Activated CD4-positive, alpha-beta memory T cell treated with anti-CD3 and anti-CD28 coated beads for 36 hours (primary cell): ENCODE measurements at places on chromosomes 11 and 22.

DNA sequence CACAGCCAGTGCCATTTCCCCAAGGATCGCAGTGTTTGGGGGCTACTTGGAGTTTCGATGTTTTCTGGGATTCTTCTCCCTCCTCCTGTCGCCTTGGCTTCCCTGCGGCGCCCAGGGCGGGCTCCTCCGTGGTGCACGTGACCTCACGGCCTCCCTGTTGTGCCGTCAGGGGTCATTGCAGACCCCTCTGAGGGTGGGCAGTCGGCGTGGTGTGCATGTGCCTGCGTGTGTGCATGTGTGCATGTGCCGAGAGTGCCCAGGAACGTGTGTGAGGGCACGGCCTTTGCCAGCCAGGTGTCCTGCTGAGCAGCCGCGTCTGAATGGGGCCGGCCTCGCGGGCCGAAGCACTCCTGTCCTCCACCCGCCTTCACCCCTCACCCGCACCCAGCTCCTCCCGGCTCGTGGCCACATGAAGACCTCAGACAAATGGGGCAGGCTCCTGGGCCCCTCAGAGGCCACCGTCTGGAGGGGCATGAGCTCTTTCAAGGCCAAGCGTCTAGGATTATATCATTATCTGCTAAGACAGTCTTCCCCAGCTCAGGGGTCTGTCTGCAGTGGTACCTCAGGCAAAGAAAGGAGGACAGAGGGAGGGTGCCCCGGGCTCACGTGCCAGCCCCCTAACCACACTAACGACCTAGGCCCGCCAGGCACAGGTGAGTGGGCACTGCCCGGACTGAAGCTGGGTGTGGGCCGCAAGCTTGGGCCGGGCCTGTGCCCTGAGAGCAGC is 9.4 kb upstream of the MRPL23 start:
- no peaks in the 10 kb centered on the region for H3K27me3 ChIP-seq
- no peak for DNase-seq
- H3K4me1 ChIP-seq: peaks cover 4% of the 10 kb centered on the region
- H3K4me3 ChIP-seq: no peak overlapping the region
- no peak overlapping the region for H3K27ac ChIP-seq

GRCh38 chr11:131763193-131763890 is 392.9 kb downstream of the NTM start:
- H3K36me3 ChIP-seq: no peaks in the 10 kb centered on the region
- H3K27me3 ChIP-seq: no peaks in the 10 kb centered on the region
- no peak overlapping the region for H3K4me3 ChIP-seq
- no peak overlapping the region for H3K27ac ChIP-seq

DNA sequence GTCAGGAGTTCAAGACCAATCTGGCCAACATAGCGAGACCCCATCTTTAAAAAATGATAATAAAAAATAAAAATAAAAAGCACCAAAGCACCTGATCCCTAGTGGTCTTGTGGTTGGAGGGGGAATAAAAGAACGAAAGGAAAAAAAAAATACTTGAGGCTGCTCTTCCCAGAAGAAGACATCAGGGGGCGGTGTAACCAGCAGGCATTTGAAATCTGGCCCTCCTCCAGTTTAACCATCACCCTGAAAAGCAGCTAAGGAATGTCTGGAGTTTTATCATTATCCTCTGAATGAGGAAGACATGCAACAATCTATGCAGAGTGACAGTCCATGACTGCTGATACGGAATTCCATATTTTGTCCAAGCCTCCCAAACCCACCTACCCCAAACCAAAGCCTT is 5.6 kb upstream of the KCTD17 start:
- no peaks in the 10 kb centered on the region for H3K36me3 ChIP-seq
- no peaks in the 10 kb centered on the region for H3K27me3 ChIP-seq
- no peak overlapping the region for H3K4me3 ChIP-seq
- DNase-seq: peak; percentile 35

DNA sequence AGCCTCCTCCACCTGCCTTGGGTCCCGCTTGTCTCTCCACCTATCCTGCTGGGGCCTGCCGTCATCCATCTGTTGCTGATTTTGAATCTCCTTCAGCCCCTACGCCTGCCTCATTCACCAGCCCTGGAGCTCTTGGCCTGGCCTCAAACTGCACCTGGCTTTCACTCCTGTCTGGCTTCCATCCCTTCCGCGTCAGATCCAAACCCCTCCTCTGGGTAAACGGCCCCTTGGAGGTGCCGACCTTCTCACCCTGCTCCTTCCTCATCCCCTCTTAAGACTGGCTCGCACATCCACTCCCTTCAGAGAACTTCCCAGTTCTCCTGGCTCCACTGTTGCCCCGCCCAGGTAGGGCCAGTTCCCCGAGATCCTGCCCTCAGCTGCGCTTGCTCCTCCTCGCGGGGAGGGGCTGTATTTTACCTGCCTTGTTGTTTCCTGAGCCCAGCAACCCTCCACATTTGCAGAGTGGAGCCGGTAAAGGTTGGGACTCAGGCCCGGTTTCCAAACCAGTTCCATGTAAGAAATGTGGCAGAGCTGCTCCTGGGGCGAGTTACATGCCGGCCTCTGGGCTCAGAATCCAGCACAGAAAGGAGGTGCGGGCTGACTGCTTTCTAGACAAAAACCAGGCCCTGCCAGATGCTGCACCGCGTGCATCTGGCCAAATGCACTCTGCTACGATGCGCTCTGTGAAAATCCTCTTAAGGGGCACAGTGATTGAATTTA is 13.9 kb upstream of the SHANK2 start:
- no peak for DNase-seq
- no peaks in the 10 kb centered on the region for H3K4me1 ChIP-seq
- no peaks in the 10 kb centered on the region for H3K36me3 ChIP-seq
- no peak overlapping the region for H3K27ac ChIP-seq

DNA sequence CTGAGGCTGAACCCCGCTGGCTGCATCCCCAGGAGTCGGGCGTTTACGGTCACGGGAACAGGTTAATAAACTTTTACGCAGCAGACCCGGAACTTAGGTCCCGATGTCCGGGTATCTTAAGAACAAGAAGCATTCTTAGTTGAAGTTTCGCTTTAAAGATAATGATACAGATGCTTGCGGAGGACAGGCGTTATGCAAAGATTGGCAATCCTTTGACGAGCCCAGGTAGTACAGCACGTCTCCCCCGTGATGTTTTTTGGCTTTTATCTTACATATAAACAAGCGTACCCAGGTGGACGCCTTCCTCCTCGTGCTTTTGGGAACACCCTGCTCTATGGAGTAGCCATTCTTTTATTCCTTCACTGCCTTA is 871 bp upstream of the TOLLIP start:
- peak overlapping the region; percentile 87 for H3K27ac ChIP-seq
- no peaks in the 10 kb centered on the region for H3K36me3 ChIP-seq
- peak overlapping the region; percentile 76 for H3K4me3 ChIP-seq
- peaks cover 37% of the 10 kb centered on the region for H3K4me1 ChIP-seq
- no peaks in the 10 kb centered on the region for H3K27me3 ChIP-seq

DNA sequence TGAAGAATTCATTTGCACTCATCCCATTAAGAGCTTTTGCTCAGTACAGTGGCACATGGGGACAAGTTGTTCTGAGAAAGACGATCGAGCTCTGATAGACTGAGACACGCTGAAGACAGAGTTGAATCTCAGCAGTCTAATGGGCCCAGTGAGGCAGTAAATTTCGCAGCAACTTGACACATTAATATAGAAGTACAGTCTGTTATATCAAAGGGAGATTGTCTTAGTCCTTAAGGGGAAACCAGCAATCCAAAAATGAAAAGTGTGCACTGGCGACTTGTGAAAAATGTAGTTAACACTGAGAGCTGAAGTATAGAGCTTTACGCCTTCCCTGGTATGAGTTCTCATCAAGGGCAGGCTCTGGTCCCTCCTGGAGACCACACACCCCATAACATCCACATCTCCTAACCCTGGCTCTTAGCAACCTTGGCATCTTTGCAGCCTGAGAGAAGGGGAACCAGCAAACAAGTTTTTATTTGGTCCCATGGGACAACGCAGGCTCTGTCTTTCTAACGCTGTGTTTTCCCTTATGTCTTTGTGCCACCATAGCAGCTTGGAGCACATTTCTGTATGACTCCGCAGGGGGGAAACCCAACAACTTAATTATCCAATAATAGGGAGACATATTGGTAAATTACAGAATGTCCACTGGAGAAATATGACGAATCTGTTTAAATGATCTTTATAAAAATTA is 952.5 kb downstream of the OPCML start:
- peaks cover 2% of the 10 kb centered on the region for H3K27me3 ChIP-seq
- H3K27ac ChIP-seq: no peak overlapping the region
- no peak overlapping the region for H3K4me3 ChIP-seq
- no peak for DNase-seq
- H3K36me3 ChIP-seq: no peaks in the 10 kb centered on the region

GRCh38 chr11:75476739-75477613 is 44.0 kb upstream of the KLHL35 start:
- no peaks in the 10 kb centered on the region for H3K27me3 ChIP-seq
- H3K27ac ChIP-seq: peak overlapping the region; percentile 39

GRCh38 chr22:44199164-44199563 is 18.4 kb downstream of the PARVG start:
- peaks cover 32% of the 10 kb centered on the region for H3K36me3 ChIP-seq
- no peaks in the 10 kb centered on the region for H3K27me3 ChIP-seq
- H3K27ac ChIP-seq: no peak overlapping the region
- H3K4me3 ChIP-seq: no peak overlapping the region
- H3K4me1 ChIP-seq: peaks cover 7% of the 10 kb centered on the region
- no peak for DNase-seq

DNA sequence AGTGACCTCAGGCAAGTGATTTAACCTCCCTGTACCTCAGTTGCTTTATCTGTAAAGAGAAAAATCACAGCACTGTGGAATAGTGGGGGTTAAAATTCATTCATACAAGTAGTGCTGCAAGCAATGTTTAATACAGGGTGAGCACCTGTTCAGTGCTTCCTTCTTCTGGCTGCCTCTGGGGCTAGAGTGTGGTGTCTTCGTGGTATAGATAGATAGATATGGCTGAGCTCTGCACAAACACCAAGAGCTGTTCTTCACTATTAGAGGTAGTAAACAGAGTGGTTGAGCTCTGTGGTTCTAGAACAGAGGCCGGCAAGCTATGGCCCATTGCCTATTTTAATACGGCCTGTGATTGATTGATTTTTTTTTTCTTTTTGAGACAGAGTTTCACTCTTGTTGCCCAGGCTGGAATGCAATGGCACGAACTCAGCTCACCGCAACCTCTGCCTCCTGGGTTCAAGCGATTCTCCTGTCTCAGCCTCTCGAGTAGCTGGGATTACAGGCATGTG is 32.9 kb downstream of the LIMK2 start:
- no peaks in the 10 kb centered on the region for H3K27me3 ChIP-seq
- H3K27ac ChIP-seq: no peak overlapping the region
- H3K36me3 ChIP-seq: peaks cover 10% of the 10 kb centered on the region
- DNase-seq: no peak
- H3K4me3 ChIP-seq: no peak overlapping the region
- H3K4me1 ChIP-seq: peaks cover 31% of the 10 kb centered on the region

GRCh38 chr11:14110629-14111028 is 148.1 kb downstream of the SPON1 start:
- no peak overlapping the region for H3K4me3 ChIP-seq
- H3K4me1 ChIP-seq: no peaks in the 10 kb centered on the region
- no peaks in the 10 kb centered on the region for H3K36me3 ChIP-seq
- no peaks in the 10 kb centered on the region for H3K27me3 ChIP-seq

- no peak overlapping the region for H3K27ac ChIP-seq
- H3K36me3 ChIP-seq: no peaks in the 10 kb centered on the region
- H3K4me3 ChIP-seq: no peak overlapping the region
- H3K4me1 ChIP-seq: peaks cover 6% of the 10 kb centered on the region
- peaks cover 23% of the 10 kb centered on the region for H3K27me3 ChIP-seq
Measured at GRCh38 chr11:74726547-74727182, 4.6 kb downstream of the CHRDL2 start.

DNA sequence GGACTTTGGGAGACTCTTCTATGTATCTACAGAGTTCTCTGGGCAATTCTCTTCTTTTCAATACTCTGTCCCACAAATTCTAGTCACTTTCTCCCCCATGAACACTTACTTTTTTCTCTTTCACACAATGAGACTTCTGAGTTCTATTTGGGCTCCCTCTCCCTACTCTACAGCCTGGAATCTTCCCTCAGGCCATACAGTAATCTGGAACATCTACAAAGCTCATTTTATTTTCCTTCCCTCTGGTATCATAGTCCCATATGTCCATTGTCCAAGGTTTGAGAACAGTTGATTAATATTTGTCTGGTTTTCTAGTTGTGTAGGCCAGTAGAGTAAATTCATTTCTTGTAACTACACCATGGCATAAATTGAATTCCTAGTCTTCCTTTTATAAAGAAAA is 544.6 kb upstream of the RAG2 start:
- no peaks in the 10 kb centered on the region for H3K27me3 ChIP-seq
- H3K36me3 ChIP-seq: no peaks in the 10 kb centered on the region
- no peak overlapping the region for H3K27ac ChIP-seq
- no peaks in the 10 kb centered on the region for H3K4me1 ChIP-seq

GRCh38 chr22:24236656-24237055 is 8.2 kb downstream of the GGT5 start:
- H3K36me3 ChIP-seq: no peaks in the 10 kb centered on the region
- no peak overlapping the region for H3K4me3 ChIP-seq
- no peak for DNase-seq

GRCh38 chr11:128634395-128634794 is 47.0 kb upstream of the ETS1 start:
- peaks cover 30% of the 10 kb centered on the region for H3K4me1 ChIP-seq
- H3K36me3 ChIP-seq: no peaks in the 10 kb centered on the region
- H3K27ac ChIP-seq: no peak overlapping the region
- DNase-seq: no peak
- H3K27me3 ChIP-seq: peaks cover 1% of the 10 kb centered on the region
- no peak overlapping the region for H3K4me3 ChIP-seq

GRCh38 chr11:122234257-122234656 is 118.2 kb upstream of the BLID start:
- no peaks in the 10 kb centered on the region for H3K27me3 ChIP-seq
- H3K36me3 ChIP-seq: no peaks in the 10 kb centered on the region
- H3K4me3 ChIP-seq: no peak overlapping the region

DNA sequence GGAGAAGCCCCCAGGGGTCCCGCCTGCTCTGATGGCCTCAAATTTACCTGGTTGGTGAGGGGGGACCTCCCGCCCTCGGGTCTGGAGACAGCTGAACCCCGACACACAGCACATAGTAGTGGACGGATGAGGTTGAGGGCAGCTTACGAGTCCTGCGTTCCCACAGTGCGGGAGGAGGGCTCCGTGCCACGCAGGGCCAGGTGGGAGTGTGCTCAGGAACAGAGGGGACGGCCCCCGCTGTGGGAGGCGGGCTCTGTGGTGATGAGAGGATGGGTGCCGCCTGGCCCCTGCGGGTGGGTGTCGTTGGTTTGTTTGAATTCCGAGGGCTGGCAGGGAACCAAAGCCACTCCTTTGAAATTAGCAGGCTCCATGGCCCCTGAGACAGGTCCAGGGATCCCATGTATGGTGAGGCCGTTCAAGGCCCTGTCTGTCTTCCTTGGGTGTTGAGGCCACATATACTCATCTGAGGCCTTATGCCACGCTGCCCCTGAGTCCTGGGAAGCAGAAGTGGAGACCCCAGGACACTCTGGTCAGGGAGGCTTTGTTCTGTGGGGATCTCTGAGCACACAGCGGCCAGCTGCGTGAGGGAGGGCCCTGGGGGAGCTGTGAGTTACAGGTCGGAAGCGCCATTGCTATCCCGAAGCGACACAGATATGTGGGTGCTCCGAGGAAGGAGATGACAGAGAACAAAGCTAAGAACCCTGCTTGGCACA is 21.9 kb downstream of the NADSYN1 start:
- DNase-seq: no peak
- no peak overlapping the region for H3K27ac ChIP-seq
- peaks cover 42% of the 10 kb centered on the region for H3K36me3 ChIP-seq
- no peak overlapping the region for H3K4me3 ChIP-seq
